T-helper 2 cell (primary cell): ENCODE measurements at places on chromosomes 1 and 21.

GRCh38 chr1:54402896-54403295 lies 3.3 kb downstream of the SSBP3 start:
- no peak for DNase-seq

- DNase-seq: no peak
Observed at GRCh38 chr1:72197786-72198185, 84.6 kb downstream of the NEGR1 start.

DNA sequence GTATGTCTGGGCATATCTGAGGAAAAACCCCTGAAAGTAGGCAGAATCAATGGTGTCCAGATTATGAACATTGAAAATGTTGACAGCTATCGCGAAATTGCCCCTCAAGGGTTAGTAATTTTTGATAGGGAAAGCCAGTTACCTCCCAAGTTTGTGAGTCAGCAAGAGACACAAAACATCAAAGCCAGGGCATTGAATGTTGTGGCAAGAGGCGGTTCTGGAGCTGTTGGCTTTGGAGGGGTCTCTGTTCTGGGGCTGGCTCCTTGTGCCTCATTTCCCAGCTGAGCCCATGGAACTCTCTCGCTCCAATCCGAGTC lies 10.6 kb upstream of the S100A11 start:
- no peak for DNase-seq

- DNase-seq: no peak
Observed at GRCh38 chr1:162878000-162878596, 17.1 kb upstream of the CCDC190 start.

DNA sequence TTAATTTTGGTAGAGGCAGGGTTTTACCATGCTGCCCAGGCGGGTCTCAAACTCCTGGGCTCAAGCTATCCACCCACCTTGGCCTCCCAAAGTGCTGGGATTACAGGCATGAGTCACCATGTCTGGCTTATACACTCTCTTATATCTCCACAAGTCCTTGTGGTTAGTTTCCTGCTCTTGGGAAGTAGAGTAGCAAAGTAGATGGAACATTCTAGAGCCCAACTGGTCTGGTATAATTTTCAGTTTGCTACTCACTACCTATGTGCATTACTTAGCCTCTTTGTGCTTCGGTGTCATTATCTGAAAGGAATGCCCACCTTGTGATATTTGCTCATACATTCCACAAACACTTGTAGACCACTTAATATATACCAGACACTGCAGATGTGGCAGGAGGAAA lies 96.6 kb upstream of the IPO9 start:
- no peak for DNase-seq

DNA sequence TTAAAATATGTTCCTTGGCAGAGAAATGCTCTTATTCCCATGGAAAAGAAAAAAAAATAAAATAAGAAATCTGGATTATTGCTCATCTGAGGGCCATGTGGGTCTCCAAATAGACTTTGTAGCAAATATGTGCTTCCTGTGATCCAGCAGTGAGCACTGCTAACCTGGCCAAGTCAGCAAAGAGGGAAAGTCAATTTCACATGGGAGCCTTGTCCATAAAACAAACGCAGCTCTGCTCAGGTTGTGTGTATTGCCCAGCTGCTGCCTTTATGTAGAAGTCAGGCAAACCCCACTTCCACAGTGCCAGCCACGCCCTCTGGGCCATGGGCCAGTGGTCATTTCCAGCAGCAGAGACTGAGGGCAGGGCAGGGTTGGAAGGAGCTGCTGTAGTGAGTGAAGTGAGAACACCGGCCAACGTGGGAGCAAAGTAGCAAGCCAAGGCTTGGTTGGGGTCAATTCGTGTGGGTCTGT lies 174.3 kb downstream of the LYPLAL1 start:
- no peak for DNase-seq

GRCh38 chr1:99858286-99858685 lies 8.1 kb downstream of the AGL start:
- DNase-seq: no peak

DNA sequence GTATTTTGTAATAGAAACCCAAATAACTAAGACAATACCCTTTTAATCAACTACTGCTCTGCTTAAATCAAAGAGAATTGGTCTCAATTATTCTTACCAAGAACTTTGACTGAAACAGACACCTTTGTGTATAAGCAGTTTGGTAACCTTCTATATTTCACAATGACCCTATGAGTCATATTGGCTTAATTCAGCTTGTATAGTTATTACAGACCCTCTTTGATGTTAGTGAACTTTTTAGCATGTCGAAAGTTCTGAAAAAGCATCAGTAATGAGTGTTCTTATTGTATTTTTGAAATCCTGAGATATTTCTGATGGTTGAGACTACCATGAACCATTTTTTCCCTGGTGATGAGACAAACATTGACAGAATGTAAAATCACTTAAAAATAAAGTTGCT lies 43.3 kb upstream of the RABGAP1L start:
- no peak for DNase-seq

DNA sequence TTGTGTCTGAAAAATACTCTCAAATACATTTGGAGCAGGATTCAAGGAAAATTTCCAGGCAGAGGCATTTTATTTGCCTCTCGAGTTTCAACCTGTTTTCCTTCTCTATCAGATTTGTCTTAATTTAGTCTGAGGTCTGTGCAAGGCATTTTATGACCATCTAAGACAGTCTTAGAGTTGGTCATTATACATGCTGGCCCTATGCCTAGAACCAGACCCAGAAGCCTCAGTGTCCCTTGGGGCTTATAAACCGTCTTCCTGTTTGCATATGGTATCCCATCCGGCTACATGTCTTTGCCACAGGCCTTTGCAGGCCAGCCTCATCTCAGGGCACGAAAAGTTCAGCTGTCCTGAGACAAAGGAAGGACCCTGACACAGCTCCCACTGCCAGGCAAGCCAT lies 346.1 kb downstream of the SIPA1L2 start:
- DNase-seq: no peak

DNA sequence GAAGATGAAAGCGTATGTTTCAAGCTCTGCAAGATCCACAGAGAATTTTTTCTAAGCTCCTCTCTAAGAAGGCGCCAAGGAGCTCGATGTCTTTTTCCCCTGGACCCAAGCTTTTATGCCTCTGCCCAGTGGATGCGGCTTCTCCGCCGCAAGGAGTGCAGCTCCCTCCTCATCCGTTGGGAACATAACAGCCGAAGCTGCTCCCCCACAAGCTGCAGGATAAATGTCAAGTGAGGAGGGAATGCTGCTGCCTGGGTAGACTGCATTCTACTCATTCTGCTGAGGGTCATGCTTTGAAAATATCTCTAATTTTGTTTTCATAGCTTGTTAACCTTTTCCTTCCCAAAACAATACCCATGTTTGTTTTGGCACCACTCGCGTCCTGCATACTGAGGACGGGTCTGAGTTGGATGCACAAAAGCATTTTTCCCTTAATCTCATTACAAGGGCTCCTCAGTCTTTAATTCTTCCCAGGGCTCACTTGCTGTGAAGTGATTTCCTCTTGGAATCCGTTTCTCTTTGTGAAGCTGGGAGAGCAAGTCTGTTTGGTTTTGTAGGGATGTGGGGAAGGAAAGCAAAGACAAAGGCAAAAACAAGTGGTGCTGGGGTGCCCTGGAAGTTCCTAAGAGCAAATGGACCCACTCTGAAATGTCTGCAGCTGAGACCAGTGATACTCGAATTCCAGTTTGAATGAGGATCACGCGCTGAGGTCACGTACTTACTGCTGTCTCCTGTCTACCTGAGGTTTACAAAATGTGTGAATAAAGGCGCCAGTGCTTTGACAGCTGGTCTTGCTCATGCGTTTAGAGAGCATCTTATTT lies 134.0 kb upstream of the IRF2BP2 start:
- no peak for DNase-seq
